Muscle of leg (tissue), 16 donors: ENCODE measurements at places on chromosomes 2 and 18. TPM values are rescaled to one million over a fixed set of nuclear protein-coding genes. Genes with fewer than 3 reads are reported as not detected.

Gene CFAP65
- total RNA-seq, result not detected

Gene PKDCC
- 147 TPM for total RNA-seq

DNA sequence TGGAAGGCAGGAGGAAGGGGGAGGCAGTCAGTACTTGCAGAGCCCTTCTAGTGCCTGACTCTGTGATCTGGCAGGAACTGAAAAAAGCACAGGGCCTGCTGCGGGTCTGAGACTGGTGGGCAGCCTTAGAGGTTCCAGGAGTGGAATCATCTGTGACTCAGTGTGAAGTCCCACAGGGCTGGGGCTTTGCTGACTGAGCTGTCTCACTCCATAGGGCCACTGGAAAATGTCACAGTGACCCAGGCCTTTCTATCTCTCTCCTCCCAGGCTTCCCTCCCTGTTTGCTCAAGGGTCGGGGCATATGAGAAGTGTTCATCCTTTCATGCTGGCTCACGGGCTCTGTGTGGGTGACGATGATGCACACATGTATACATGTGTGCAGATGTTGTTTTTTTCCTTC lies 47.1 kb upstream of the ZFP36L2 start:
- no peak for DNase-seq

- DNase-seq, result peak; percentile 70
Measured at GRCh38 chr2:121898483-121898882, 143.0 kb downstream of the TSN start.

DNA sequence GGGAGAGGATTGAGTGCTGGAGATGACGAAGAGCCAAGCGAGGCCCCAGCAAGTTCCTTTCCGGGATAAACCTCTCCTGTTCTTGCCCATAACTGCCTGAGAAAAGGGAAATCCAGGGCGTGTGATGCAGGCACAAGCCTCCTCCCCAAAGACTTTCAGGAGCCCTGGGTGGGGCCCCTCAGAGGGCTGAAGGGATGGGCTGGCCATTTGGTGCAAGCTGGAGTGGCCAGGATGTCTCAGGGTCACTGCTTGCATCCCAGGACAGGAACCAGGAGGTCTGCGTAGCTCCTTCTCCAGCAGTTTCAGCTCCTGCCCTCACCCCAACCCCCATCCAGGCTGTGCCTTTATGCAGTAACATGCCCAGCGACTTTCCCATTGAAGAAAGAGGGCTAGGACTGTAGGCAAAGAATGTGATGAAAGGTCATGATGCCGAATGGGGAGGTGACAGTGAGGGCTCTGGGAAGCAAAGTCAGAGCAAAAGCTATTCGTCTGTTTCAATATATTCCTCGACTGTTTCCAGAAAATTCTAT lies 80.2 kb downstream of the PXDN start:
- no peak for DNase-seq
